ENCODE measurements at places on chromosomes 2 and 18.

DNA sequence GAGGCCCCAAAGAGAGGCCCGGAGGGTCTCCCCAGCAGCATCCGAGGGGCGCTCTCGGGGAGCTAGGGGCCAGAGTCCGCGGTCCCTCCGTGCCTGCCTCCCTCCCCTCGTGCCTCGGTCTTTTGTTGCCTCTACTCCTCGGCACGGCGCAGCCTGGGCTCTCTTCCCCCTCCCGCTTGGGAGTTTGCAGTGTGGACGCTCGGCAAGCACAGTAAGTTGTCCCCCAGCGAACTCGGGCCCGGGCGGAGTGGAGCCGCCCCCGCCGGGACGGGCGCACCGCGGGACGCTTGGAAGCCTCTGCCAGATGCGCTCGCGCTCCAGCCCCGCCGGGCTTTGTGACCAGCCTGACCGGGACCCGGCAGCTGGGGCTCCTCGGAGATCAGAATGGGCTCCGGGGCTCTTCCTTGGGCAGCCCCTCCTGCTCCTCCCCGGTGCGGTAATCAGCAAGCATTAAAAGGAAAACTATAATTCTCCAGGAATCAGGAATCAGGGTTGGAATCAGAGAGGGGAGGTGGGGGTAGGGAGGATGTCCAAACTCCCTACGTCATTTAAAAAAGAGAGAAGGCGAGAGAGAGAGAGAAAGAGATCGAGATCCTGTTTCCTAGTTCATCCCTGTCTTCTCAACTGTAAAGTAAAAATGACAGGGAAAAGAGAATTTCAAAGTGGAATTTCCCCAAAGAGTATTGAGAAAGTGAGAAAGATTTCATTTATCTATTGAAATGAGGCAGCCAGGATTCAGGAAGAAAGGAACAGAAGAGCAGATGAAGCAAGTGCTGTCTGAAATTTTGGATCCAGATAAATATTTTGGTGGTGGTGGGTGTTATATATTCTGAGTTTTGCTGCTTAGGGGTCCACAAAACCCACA lies 786 bp upstream of the TMEM200C start:
- DNase-seq: no peak

DNA sequence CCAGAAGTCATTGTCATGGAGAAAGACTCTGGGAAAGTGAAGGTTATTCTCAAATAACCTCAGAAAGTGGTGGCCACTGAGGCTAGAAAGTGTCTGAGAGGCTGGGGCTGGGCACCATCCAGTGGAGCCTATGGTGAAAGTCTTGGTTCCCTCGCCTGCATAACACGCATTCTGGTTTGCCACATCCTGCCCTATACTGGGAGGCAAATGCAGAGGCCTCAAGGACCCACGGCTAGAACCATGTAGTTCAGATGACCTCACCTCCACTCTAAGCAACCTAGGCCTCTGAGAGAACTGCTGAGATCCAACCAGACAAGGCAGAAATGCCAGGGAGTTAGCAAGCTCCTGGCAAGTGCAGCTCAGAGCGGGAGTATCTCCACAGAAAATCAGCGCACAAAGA lies 5.1 kb downstream of the ITGB6 start:
- DNase-seq: no peak

GRCh38 chr2:41737888-41738287 lies 309.9 kb upstream of the PKDCC start:
- no peak for DNase-seq

DNA sequence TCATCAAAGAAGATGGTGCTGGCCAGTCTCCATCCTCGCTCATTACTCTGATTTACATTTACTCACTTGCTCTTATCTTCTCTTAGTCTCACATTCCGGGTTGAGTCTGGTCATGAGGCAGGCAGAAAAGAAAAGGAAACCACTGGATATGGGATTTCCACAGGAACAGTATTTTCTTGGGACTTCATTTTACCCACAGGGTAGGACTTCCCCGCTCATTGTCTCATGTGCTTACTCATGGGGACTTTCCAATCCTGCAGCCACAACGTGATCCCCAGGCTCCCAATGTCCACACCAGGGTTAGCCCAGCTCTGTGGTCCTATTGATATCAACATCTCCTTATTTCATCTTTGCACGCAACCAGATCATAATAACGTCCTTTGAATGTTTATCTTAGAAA lies 373.8 kb downstream of the TMEM182 start:
- no peak for DNase-seq
